ENCODE measurements at places on chromosomes 6 and 20.

DNA sequence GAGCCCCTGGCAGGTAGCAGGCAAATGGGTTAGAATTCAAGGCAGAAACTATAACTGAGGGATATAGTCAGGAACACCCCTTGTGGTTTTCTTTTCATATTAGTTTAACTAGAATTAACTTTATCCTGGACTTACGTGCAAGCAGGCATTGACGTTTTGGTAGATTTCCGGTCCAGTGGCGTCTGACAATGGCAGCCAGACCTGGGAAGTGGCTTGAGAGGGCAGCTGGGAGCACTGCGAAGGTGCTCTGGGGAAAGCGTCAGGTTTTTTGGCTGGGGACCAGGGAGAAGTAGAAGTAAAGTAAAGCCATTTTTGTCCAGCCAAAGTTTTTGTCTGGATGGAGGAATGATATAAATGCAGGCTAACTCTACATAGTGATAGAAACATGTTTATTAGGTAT lies 8.4 kb upstream of the ACSS1 start:
- DNase-seq = no peak

GRCh38 chr6:133544419-133544818 lies 303.3 kb downstream of the EYA4 start:
- no peak for DNase-seq

DNA sequence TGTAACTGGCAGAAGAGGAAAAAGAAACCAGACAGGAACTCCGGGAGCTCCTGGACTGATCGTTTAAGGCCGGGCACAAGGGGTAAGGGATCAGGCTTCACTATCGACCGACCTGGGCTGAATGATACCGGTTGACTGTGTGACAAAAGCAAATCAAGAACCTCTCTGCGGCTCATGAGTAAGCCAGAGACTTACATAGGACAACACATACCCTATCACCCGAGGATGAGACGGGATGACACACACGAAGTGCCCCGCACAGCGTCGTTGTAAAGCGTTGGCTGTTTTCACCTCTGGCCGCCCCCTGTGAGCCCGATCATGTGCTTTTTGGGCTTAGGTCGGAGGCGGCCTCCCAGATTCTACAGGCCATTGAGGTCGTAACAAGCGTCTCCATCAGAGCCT lies 695 bp upstream of the TGIF2 start:
- no peak for DNase-seq

GRCh38 chr6:48757661-48758060 lies 646.7 kb upstream of the PTCHD4 start:
- DNase-seq = no peak

DNA sequence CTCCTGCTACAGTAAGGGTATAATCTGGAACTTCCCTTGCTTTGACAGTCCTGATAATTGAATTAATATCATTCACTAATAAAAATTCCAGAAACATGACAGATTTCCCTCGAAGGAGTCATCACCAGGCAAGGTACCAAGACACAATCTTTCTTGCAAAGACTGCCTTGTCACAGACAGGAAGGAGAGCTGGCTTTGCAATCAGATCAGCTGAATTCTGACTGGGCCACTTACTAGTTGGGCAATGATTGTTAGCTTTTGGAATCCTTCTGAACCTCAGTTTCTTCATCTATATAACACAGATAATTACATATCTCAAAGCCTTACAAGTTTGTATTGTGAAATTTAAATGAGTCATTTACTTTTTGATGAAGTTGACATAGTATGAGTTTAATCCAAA lies 344.2 kb downstream of the RFPL4B start:
- no peak for DNase-seq

- no peak for DNase-seq
Observed at GRCh38 chr6:20644667-20645370, 110.6 kb downstream of the CDKAL1 start.

- no peak for DNase-seq
Observed at GRCh38 chr20:50786703-50787102, 8.2 kb upstream of the BCAS4 start.

GRCh38 chr6:24255676-24256075 lies 102.2 kb downstream of the DCDC2 start:
- no peak for DNase-seq

GRCh38 chr20:24647713-24648112 lies 178.3 kb downstream of the SYNDIG1 start:
- no peak for DNase-seq

DNA sequence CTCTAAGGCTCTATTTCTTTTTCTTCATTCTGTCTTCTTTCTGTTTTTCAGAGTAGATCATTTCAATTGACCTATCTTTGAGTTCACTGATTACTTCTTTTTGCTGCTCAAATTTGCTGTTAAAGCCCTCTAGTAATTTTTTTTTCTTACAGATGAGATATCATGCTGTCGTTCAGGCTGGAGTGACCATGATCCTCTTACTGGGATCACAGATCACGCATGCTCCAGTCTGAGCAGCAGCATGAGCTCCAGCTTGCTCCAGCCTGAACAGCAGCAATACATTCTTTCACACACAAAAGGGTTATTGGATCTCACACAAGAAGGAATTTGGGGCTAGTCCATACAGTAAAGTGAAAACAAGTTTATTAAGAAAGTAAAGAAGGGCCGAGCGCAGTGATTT lies 12.3 kb upstream of the TRIM38 start:
- DNase-seq = no peak

GRCh38 chr6:154297210-154297609 lies 59.4 kb downstream of the IPCEF1 start:
- DNase-seq = no peak

GRCh38 chr6:16204653-16205376 lies 33.6 kb upstream of the GMPR start:
- DNase-seq = no peak

- peak; percentile 32 for DNase-seq
Observed at GRCh38 chr6:157436219-157436943, 55.4 kb downstream of the ZDHHC14 start.

DNA sequence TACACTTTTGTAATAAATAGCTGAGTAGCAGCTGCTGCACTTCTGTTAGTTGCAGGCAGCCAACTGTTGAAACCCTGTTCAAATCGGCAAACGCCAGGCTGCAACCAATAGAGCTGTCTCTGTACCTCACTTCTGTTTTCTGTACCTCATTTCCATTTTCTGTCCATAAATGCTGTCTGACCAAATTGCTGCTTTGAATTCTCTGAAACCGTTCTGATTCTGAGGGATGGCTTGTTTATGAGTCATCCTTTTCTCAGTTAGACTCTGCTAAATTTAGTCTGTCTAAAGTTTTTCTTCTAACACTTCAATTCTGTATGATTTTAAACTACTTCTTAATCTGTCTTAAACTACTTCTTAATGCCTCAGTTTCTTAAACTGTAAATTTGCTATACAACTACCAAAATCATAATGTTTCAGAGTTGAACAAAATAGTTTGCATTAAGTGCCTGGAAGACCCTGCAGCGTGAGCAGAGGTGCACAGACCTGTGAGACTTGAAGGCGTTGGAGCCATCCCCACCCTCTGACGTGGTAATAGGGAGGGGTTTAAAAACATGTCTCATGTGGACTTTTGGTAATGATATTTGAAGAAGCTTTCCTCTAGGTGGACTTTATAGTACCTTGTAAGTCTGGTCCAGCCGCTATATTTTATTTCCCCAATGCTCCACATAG lies 9.6 kb downstream of the BTNL2 start:
- DNase-seq = no peak

DNA sequence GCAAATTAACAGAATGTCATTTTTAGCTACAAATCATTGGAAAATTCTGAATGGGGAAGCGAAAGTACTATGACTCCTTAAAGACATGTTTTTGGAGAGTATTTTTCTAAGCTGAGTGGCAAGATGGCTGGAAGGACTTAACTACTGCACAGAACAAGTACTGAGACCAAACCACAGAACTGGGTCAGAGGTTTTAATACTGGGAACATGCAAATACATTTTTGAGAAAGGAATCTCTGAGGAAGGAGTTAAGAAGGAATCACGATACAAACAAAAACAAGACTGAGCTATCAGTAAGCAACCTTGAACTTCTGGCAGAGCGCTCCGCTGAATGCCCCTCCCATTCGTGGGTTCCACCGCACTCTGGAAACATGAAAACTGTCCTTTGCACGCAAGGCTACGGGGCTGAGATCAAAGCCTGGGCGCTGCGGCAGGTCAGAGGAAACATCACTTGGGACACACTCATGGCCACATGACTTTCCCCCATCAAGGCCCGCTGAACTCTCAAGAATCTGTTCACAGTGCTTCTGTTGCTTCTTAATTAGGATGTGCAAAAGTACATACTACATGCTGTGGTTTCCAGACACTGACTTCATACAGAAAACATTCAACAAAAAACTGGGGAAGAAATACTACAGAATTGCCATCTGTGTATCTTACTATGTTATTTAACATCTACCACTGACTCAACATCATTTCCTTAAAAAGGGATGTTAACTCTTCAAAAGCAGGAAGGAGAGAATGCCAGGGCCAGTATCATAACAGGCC lies 27.8 kb downstream of the SLC23A2 start:
- DNase-seq = no peak

GRCh38 chr6:155103816-155104366 lies 108.8 kb downstream of the TIAM2 start:
- no peak for DNase-seq

DNA sequence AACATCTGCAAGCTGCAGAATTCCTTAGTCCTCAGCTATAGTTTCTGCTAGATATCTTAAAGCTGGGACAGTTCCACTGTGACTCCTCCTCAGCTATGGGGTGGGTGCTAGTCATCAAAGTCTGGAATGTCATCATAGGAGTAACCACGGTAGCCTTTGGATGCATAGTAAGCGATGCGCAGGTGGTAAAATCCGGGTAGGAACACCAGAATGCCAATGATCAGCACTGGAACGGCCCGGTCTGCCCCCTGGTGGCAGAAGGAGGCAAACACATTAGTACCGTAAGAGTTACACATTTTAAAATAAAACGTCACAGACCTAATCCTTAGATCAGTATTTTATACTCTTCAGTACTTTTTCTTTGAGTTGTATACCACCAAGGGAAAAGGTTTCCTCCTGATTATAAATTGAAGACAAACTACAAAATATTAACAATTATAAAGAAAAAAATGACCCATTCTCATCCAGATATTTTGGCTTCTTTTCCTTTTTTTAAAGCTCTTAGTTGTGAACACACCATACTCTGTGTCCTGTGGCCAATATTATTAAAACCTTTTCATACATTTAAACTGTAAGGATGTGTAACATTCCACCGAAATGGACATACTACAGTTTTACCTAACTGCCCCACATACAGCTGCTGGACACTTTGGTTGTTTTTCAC lies 18.9 kb downstream of the PCNA start:
- DNase-seq = peak; percentile 63

GRCh38 chr6:167164261-167164660 lies 6.5 kb upstream of the GPR31 start:
- no peak for DNase-seq

DNA sequence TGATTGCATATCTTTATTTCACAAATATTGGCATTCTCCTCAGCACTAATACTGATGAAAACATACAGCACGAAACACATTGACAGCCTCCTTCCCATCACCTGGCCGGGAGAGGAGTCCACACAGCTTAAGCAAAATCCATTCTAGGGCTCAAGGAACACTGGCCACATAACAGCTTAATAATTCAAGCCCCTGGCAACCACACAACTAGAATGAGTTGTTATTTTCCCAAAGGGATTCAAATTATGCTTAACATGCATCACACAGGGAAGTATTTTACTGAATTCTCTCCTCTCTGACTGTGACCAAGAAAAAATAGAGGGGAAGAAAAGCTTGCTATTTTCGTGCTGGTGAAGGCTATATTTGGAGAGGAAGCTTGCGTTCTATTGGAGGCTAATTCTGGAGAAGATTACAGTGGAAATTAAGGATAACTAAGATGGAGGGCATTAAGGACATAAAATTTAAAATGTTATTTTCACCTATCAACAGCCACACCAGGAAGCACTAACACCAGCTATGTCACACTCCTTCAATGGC lies 198.5 kb downstream of the ADGRG6 start:
- DNase-seq = no peak

DNA sequence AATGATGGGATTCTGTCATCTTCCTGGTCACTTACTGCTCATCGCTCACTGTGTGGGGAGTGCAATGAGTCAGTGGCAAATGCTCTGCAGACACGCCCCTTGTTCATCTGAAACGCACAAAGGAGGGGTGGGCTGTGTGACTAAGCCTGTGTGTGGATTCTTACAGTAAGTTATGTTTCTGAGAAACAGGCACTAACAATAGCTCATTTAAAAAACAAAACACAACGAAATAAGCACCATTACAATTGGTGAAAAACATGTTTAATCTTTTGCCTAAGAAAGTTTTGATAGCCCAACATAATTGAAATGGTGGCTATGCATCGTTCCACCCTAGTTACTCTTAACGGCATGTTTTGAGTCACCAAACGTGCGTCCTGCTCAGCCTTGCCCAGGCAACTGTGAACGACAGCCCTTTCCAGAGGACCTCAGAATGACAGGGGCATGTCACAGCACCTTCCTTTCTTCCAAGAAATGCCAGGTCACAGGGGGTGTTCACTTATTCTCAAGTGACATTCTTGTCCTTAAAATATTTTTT lies 118.4 kb upstream of the SGK1 start:
- DNase-seq = peak; percentile 81

GRCh38 chr6:54014440-54014839 lies 96.8 kb upstream of the MLIP start:
- no peak for DNase-seq

DNA sequence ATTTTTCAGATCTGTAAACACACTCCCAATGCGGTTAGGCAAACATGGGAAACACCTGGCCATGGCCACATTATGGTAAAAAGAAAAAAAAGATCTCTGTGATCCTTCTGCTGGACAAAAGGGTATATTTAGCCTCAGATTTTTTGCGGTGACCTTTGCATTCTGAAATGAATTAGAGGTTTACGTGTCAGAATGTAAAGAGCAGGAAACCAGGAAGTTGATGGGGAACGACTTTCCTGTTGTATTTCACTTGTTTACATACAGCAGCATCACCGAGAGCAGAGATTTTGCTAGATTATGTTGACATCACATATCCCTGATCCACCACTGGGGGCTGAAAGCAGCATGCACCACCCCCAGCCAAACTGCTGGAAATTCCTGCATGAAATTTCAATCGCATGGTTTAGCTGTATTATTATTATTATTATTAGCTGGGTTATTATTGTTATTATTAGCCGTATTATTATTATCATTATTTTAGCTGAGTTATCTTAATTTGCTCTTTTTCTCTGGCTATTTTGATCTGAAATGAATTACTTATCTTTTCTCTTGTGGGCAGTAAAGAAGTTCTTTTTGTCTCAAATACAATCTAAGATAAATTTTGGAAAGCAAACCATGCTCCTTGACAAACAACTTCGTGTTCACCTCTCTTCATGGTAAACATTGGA lies 189.4 kb downstream of the ZFP64 start:
- no peak for DNase-seq
